D721Med (cell line): ENCODE measurements at places on chromosomes 5 and 9.

DNA sequence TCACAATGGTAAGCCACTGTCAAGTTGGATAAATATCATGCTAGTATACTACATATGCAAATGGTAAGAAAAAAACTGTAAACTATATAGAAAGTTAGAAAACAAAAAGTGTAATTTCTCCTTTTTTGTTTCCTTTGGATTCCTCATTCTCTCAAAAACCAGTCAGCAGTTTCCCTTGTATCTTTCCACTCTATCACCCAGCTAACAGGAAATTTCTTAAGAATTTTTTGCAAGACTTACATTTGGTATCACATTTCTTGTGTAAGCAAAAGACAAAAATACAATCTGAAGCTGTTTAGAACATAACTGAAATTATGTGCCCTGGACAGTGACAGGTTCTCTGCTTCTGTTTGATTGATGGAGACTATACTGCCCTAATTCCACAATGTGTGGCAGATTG, 25.2 kb upstream of the MSH3 start:
- DNase-seq, result no peak

GRCh38 chr9:93813221-93814076, 141.7 kb downstream of the BARX1 start:
- no peak for DNase-seq

GRCh38 chr5:150671509-150672236, 10.6 kb downstream of the MYOZ3 start:
- no peak for DNase-seq

GRCh38 chr9:16683326-16683725, 187.1 kb downstream of the BNC2 start:
- DNase-seq, result no peak

GRCh38 chr5:36301858-36302603, at the start of gene RANBP3L:
TSS of gene RANBP3L (minus strand) at chr5:36301902. CDS start at chr5:36301416, 486 bp downstream.
- DNase-seq, result no peak

GRCh38 chr5:84685121-84685894, 300.6 kb upstream of the EDIL3 start:
- no peak for DNase-seq

DNA sequence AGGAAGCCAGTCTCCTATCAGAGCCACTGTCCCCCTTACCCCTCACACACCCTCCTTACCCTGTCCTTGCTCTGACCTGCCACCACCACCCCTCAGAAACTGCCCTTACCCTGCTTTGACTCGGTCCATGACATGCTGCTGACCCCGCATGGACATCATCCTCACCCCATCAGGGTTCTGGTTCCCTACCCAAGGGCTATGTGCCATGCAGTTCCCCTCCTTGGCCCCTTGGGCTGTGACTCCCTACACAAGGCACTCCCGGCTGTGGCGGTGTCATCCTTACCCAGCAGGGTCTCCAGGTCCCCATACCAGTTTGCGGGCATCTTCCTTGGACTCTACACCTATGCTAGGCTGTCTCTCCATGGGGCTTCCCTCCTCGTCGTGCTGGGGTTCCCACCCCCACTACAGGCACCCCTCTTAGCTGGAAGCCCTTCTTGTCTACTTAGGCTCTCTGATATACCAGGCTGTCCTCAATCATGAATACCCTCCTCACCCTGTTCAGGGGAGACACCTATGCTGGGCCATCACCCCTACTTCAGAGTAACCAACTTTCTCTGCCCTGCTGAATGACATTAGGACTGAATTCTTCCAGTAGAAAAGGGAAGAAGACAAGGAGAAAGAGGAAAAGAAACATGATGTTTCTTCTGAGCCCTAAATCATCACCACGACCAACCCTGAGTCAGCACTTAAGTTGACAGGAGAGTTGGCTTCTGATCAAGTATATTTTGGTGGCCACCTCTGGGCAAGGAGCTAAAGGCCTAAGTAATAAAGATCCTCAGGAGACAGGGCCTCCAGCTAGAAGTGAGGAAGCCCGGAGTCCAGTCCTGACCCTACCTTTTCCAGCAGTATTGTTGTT, 115.2 kb downstream of the GCNT1 start:
- no peak for DNase-seq

- DNase-seq, result no peak
Observed at GRCh38 chr9:88216126-88216995, 78.1 kb upstream of the SPATA31C2 start.

GRCh38 chr5:156339139-156339841, 12.3 kb downstream of the SGCD start:
- no peak for DNase-seq

DNA sequence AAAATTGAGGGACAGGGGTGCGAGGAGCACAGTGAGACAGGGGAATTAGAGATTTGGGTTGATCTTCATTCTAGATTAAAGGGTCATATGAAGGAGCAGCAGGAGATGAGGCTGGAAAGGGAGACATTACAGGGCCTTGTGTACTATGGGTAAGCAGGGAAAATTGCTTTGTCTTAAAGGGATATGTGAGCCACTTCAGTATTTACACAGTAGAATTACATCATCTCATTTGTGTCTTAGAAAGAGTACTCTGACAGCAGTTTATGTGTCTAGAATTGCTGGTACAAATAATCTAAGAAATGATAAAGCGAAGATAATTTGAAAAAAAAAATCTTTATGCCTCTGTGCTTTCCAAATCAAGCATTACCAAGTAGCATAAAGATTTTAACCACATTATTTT, 287.0 kb upstream of the ARRDC3 start:
- no peak for DNase-seq

GRCh38 chr5:68114378-68115040, 101.0 kb upstream of the PIK3R1 start:
- no peak for DNase-seq

- no peak for DNase-seq
Observed at GRCh38 chr5:167916706-167917105, 374.7 kb upstream of the WWC1 start.

GRCh38 chr5:132663771-132664695, 6.1 kb downstream of the IL13 start:
- DNase-seq, result no peak

GRCh38 chr5:122412966-122413365, 100.9 kb downstream of the SNCAIP start:
- DNase-seq, result no peak

DNA sequence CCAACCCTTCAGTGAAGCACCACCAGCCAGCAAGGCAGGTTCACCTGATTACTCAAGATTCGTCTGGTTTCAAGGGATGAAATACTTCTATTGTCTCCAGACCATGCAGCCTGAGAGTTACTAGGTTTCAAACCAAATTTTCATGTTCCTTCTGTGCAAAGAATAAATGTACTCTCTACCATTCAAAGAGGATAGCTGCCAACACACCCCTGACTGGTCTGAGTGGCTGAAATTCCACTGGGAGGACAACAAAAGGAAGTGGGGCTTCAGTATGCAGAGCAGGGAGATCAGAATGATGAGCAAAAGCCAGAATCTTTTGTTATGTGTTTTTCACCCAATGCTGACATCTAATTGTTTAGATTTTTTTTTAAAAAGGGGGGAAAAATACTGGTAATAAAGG, 356.3 kb downstream of the BNC2 start:
- DNase-seq, result no peak

GRCh38 chr5:10528056-10528816, 35.6 kb upstream of the ANKRD33B start:
- DNase-seq, result no peak

GRCh38 chr9:126885131-126885641, 24.7 kb downstream of the ZBTB34 start:
- no peak for DNase-seq
